ENCODE measurements at places on chromosomes 7 and 10.
A peak's percentile ranks its signal among the peaks of the same experiment; 100 is the strongest.

GRCh38 chr7:134954197-134955082, 31.9 kb upstream of the AGBL3 start:
- peak; percentile 45 for DNase-seq

DNA sequence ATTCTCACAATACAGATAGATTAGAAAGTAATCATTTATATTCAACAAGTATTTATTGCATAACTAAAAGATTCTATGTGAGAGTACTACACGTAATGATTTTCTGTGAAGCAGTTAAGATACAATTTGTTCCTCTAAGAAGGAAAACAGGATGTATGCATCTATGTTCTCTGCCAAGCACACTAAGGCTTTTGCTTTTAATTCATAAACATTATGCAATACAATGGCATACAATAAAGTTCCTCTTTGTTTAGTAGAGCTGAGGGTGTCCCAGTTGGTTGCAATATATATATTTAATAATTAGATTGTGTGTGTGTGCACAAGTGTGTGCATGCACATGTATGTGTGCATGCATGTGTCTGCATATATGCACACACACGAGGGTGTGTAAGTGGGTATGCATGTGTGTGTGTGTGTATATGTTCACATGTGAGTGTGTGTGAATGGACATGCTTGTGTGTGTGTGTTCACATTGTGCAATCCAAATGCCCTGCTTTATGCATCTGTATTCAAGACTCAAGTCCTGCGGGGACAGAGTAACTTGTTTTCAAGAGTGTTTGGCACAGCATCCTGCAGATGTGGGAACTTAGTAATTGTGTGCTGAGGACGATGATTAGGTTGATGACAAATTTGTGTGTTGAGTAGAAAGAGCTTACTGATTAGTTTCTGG, 481.5 kb upstream of the KLF6 start:
- peak; percentile 60 for DNase-seq

DNA sequence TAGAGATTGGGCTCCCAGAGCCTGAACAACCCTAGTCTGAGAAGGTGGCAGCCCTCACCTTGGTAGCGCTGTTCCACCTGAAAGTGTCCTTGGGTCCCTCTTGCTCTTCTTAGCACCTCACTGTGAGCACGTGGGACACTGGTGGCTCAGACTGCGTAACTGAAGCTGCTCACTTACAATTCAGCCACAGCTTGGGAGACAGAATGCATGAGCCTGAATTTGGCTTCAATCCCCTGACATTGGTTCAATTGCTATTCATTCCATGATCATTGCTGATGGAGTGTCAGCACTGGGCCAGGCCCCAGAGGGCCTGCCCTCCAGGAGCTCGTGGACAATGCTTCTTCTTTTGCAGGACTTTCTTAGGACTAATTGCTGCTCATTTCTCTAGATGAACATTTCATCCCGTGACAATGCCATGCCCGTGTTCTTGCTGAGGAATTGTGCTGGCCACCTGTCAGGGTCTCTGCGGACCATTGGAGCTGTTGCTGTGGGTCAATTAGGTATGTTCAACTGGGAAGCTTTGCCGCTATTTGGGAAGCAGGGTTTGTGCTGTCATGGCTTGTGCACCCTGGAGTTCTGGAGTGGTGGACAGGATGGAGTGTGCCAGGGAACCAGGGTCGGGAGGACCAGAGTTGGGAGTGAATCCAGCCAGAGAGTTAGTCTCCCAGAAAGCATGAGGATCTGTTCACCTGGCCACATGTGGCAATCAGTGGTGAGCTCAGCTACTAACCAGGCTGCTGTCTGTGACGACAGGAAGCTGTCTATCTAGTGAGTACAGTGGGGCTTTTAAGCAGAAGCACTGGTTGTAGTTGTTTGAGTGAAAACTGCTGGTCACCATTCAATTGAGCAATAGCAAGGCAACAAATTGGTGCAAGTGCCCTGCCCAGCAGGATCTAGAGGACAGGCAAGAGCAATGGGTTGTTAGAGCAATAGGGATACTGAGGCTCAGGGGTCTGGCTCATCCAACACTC, 105.1 kb downstream of the WDFY4 start:
- DNase-seq: no peak

- no peak for DNase-seq
Measured at GRCh38 chr7:16785846-16786245, 19.0 kb downstream of the AGR2 start.

GRCh38 chr7:23357190-23358093, 58.3 kb downstream of the MALSU1 start:
- peak; percentile 78 for DNase-seq

DNA sequence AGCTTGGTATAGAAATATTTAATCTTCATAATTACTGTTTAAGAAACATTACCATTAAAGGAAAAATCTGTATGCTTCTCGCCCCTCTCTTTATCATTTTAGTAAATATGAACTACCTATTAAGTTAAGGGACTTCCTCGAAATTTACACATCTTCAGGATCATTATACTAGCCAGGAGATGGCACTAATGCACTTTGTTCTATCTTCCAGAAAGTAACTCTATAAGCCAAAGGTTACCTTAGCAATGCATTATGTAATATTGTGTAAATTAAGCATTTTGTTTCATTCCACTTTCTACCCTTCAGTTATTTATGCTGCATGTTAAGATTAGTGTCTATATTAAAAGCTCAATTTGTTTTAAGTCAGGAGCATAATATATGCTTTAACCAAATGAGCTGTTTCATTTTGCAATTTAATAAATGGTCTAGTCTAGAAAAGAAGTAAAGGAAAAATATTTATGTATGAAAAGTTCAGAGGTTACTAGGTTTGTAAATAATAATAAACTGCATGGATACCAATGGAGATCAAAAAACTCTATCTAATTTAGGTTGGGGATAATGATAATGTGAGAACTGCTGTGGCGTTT, 128.5 kb downstream of the ANKRD7 start:
- no peak for DNase-seq

DNA sequence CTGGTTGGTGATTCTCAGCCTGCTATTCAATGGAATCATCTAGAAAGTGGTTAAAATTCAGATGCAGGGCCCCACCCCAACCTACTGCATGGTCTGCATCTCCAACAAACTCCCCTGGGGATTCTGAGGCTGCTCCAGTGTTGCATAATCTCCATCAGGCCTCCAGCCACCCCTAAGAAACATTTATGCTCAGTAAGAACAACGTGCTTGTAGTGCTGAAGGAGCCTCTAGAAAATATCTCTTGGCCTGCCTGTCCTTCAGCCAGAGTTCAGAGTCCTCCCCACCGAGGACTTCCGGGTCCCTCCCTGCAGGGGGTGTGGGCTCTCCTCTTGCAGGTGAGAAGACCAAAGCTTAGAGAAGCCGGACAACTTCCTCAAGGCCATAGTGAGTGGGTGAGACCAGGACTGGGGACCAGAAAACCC, 159.8 kb downstream of the SH3PXD2A start:
- DNase-seq: no peak

- peak; percentile 84 for DNase-seq
Measured at GRCh38 chr7:129530795-129531391, 28.6 kb downstream of the SMKR1 start.

GRCh38 chr10:114831186-114831867, 9.7 kb downstream of the FHIP2A start:
- no peak for DNase-seq

- no peak for DNase-seq
Measured at GRCh38 chr7:133704453-133704852, 422.7 kb upstream of the LRGUK start.

- no peak for DNase-seq
Measured at GRCh38 chr7:68306692-68307107, 1291.6 kb upstream of the AUTS2 start.

GRCh38 chr7:44216521-44217222, 15.9 kb downstream of the YKT6 start:
- DNase-seq: no peak

GRCh38 chr10:129617768-129618167, 150.7 kb downstream of the MGMT start:
- DNase-seq: no peak

DNA sequence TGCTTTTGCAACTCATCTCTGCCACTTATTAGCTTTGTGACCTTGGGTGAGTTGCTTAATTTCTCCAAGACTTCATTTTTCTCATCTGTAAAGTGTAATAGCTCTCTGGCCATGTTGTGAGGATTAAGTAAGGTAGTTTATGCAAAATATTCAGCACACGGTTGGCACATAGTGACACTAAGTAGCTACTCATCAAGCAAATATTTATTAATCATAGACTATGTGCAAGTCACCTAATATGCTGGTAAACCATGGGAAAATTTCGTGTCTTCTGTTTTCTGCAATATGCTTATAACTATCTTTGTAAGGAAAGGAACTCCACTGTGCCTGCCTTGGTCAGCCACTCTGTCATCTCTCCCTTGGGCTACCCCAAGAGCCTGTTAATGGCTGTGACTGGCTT, 50.3 kb upstream of the EGR2 start:
- DNase-seq: peak; percentile 42

DNA sequence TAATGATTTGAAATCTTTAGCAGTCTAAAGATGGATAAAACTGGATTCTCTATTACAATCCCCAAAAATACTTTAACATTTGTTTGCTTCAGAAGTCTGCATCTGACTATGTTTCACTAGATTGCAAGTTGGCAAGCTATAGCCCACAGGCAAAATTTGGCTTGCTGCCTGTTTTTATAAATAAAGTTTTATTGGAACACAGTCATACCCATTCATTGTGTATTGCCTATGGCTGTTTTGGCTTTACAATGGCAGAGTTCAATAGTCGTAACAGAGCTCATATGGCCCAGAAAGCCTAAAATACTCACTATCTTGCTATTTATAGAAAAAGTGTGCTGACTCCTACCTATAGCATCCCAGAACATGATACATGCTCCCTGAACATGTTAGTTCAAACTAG, 89.0 kb upstream of the GPR141 start:
- DNase-seq: no peak

GRCh38 chr7:32289651-32290414, 200.3 kb downstream of the LSM5 start:
- no peak for DNase-seq

DNA sequence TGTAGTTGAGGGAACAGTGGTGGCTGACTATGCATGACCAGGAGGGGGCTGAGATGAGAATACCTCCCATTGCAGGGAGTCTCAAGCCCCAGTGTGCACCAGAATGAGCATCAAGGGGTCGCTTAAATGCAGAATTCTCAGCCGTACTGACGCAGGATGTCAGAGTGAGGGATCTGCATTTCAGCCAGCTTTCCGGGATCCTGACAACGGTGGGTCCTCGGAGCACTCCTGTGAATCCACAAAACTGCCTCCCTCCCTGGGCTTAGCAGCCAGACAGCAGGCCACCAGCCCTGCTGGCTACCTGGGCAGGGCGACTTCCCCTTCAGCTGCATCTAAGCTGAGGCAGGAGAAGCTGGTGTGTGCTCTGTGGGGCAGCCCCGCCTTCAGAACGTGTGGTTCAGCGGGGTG, 21.8 kb upstream of the LOXL4 start:
- no peak for DNase-seq

DNA sequence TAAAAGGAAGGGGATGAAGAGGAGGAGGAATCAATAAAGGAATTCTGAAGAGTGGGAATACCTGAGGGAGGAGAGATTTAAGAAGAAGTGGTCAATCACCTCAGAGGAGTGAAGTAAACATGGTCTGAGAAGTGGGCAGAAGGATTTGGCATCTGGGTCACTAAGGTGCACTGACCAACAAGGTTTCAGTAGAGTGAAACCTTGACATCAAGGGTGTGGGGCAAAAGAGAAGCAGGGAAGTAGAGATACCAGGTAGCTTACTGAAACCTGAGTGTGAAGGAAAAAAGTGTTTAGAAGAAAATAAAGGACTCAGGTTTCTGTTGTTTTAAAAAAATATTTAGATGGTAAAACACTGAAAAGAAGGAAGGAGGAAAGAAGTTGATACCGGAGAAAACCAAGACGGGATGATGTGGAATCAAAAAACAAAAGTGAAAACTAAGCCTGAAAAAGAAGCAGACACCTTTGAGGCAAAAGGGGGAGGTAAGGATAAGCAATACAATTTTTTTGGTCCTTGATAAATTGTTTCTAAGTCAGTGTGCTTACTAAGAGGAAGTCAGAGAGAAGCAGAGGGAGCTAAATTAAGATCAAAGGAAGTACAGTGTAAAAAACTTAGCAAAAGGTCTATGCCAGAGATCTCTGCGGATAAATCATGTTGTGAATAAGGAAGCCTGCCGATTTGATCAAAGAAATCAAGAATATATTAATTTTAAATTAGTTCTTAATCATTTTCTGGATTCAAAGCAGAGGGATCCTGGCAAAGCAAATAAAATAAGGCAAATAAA, 137.2 kb upstream of the GPR22 start:
- no peak for DNase-seq

GRCh38 chr10:17473228-17473950, 19.0 kb upstream of the ST8SIA6 start:
- DNase-seq: no peak

- DNase-seq: no peak
Measured at GRCh38 chr10:67622511-67622910, 73.5 kb downstream of the CTNNA3 start.

DNA sequence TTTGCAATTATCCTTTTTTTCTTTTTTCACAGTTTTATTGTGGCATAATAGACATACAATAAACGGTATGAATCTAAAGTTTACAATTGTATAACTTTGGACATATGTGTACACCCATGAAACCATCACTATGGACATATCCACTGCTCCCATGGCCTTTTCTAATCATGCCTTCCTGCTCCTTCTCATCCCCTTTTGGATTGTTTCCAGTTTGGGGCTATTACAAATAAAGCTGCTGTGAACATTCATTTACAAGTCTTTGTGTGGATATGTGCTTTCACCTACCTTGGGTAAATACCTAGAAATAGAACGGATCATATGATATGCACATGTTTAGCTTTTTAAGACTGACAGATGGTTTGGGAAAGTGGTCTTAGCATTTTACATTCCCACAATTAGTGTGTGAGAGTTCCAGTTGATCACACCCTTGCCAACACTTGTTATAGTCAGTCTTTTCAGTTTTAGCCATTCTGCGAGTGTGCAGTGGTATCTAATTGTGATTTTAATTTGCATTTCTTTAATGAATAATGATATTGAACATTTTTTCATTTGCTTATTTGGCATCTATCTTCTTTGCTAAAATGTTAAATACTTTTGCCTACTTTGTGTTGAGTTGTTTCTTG, 120.9 kb upstream of the KAT6B start:
- no peak for DNase-seq

- no peak for DNase-seq
Measured at GRCh38 chr7:122802301-122802751, 83.9 kb downstream of the CADPS2 start.

- peak; percentile 15 for DNase-seq
Measured at GRCh38 chr7:134866617-134867016, 87.2 kb downstream of the CALD1 start.

GRCh38 chr7:106178593-106179134, 66.6 kb upstream of the SYPL1 start:
- peak; percentile 46 for DNase-seq

DNA sequence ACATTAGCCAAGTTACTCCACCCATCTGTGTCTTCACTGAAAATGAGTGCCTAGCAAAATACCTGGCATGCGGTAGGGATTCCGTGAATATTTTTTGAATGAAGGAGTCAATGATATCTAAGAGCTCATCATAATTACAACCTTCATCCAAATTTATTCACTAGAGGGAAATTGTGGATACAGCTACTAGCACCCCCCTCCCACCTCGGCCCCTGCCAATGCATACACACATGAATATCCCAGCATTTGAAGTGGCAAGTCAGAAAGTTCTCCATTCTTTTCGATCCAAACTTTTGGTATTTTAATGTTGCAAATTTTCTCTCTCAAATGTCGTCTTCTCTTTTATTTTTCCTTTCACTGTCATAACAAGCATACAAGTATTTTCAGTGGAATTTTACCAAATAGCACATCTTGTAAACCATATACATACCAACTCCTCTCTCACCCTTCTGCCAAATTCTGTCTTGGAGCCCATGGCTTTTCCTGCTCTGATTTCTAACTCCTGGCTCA, 164.3 kb downstream of the GRID1 start:
- DNase-seq: no peak
